Activated T-cell treated with anti-CD3 and anti-CD28 coated beads, Interleukin-2, amount 50 U/mL, for 24 hours (primary cell): ENCODE measurements at places on chromosomes 1 and 21.

DNA sequence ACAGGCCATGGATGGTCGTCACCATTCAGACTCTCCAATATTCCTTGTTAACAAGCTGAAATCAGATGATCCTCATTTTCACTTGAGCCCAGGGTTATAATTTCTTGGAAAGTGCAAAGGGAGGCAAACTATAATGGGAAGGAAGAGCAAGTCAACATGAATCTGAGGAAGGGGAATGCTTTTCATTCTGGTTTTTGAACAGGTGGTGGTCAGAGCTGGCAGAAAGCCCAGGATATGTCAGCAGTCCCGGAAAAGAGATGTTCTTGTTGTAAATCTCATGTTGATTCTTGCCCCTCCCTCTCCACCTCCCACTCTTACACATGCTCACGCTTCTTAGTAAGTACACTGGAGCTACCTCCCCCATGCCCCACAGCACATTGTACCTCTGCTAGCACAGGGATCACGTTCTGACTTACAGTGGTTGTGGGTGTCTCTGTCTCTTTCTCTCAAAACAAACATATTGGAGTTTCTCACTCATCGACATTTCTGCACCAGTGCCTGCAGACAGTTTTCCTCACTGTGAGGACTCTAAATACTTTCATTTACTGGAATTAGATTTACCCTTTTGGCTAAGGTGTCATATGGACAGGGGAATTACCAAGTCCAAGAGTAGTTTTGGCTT, 77.6 kb downstream of the XCL2 start:
- DNase-seq = peak; percentile 54

DNA sequence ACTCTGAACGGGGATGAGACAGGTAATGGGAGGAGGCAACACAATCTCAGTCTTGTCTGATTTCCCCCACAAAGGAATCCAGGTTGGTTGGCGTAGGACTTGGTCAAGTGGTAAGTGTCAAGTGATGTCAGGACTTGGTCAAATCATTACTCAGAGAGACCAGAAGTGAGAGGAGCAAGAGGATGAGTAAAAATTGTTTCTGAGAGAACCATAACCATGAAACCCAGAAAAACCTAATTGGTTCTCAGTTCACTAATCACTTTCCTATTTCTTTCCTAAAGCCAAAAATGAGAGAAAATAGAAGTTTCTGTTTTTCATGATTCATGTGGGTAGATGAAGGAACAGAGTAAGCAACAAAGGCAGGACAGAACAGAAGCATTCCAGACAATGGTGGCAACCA, 5.0 kb downstream of the PHC2 start:
- no peak for DNase-seq

- DNase-seq = no peak
Observed at GRCh38 chr1:244405856-244406255, 45.9 kb downstream of the ADSS2 start.

DNA sequence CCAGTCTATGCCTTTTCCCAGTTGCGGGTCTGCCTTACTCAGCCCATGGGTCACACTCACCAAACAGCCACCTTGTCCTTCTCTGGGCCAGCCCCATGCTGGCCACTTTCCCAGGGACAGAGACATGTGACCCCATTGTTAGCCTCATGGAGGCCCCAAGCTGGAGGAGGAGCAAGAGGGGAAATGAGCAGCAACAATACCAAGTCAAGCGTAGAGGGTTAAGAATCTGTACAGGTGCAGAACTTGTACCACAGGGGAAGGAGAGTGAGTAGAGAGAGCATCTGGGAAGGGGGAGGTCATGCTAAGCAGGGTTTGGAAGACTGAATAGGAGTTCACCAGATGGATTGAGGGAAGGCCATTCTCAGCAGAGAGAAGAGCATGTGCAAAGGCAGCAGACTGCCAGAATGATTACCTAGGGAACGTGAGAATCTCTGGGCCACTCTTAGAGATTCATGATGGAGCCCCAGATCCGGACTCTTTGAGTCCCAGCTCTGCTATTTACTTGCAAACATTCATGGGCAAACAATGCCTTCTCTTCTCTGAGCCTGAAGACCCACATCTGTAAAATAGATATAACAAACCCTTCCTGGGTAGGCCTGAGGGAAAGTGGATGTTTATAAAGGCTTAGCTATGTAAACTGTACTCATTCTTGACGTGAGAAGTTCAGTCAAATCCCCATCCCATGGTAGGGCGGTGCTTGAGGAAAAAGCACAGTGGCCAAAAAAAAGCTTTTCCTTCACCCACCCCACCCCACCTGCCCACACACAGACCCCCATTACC, 2.8 kb upstream of the SLC2A1 start:
- no peak for DNase-seq

GRCh38 chr1:14479865-14480264, 118.6 kb upstream of the KAZN start:
- no peak for DNase-seq

- no peak for DNase-seq
Observed at GRCh38 chr1:97599447-97599846, 321.4 kb downstream of the DPYD start.

DNA sequence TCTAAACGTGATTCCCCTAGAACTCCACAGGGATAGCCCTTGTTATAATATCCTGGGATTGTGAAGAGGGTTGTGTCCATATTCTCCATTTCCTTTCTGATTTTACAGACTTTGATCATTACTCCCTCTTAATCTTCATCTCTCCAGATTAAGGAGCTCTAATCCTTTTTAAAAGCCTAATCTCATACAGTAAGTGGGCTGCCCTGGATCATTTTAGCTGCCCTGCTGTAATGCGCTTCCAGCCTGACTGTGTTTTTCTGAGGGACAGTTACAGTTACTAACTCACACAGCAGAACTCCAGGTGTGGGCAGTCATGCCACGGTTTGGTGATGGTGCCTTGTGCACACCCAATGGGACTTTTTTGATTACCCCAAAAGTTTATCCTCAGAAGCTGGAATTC, 33.5 kb downstream of the PROX1 start:
- DNase-seq = no peak

DNA sequence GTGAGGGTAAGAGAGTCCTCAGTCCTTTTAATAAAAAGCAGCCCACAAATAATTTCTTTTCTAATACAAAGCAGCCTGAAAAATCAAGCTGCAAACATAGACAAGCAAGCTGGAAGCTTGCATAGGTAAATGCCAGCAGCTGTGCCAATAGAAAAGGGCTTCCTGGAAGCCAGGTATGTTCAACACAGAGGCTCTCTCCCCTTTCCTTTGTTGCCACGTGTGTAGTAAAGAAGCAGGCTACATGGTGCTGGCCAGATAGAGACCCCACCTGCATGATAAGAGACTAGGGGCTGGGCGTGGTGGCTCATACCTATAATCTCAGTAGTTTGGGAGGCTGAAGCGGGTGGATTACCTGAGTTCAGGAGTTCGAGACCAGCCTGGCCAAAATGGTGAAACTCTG, 50.1 kb upstream of the ERRFI1 start:
- DNase-seq = no peak

DNA sequence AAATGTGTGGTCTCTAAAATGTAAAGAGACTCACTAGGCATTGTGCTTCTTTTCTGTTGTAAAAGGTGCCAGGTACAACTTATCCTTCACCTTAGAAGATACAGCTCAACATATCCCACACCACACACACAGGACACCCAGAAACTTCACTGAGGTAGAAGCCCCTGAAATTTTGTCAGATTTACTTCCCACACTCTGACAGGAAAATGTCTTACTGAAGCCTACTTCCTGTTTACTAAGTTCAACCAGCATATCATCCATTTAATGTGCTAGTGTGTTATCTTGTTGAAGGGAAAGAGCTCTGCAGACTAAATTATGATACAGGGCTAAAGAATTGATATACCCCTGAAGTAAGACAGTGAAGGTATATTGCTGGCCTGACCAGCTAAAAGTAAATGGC, 39.9 kb upstream of the INSL5 start:
- no peak for DNase-seq

DNA sequence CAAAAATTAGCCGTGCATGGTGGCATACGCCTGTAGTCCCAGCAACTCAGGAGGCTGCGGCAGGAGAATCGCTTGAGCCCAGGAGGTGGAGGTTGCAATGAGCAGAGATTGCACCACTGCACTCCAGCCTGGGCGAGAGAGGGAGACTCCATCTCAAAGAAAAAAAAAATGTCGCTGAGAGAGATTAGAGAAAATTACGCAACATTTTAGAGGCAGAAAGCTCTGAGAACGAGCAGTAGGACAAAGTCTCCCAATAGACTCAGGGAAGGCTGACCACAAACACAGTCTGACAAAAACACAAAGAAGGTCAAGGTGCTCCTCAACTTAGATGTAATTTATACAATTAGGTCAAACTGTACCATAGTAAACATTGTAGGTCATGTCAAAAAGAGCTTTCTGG, 367.6 kb upstream of the ZRANB2 start:
- no peak for DNase-seq

- DNase-seq = no peak
Observed at GRCh38 chr1:28417926-28418637, 48.5 kb downstream of the PHACTR4 start.

- no peak for DNase-seq
Observed at GRCh38 chr1:70051926-70052325, 153.5 kb downstream of the LRRC40 start.

DNA sequence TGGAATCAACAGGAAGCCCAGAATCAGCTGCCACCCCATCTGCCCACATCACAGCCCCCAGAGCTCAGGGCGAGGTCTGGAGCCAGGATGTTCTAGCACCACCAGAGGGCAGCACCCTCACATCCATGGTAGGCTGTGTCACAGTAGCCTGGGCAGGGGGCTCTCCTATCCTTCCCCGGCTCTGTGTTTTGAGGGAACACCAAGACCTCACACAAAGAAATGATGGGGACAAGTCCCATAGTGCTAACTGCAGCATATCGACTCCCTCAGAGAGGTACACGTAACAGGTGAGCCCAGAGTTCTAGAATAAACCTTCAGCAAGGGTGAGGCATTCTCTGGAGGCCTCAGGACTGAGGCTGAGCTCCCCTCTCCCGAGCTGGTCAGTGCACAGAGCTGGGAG, 2.3 kb upstream of the KCNC4 start:
- peak; percentile 85 for DNase-seq

GRCh38 chr1:96633695-96634094, 87.9 kb upstream of the PTBP2 start:
- DNase-seq = no peak

DNA sequence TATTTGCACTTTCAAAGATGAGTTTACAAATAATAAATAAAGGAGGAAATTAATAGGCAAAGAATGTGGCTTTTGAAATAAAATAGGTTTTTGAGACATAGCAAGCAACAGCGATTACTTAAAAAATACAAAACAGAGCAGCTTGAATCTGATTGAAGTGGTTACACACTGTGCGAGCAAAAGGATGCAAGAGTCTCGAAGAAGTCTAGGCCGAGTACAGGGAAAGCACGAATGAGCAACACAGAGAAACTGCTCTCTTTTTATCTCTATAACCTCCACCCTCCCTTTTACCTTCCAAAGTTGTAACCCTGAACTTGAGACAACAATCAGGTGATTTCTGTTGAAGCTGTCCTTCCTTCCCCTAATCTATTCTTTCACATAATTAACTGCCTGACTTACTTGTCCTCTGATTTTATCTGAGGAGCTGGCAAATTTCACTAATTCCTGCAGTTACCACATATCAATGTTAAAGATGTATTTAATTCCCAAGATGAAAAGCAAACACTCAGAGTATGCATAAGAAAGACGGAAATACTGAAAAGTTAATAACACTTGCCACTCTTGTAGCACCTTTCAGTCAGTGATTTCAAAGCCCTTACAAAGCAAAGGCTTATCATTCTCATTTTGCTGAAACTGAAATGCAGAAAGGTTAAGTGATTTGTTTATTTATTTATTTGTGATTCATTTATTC, 1030.1 kb downstream of the ADGRL2 start:
- no peak for DNase-seq

- no peak for DNase-seq
Observed at GRCh38 chr1:198892065-198892464, 253.2 kb downstream of the PTPRC start.

DNA sequence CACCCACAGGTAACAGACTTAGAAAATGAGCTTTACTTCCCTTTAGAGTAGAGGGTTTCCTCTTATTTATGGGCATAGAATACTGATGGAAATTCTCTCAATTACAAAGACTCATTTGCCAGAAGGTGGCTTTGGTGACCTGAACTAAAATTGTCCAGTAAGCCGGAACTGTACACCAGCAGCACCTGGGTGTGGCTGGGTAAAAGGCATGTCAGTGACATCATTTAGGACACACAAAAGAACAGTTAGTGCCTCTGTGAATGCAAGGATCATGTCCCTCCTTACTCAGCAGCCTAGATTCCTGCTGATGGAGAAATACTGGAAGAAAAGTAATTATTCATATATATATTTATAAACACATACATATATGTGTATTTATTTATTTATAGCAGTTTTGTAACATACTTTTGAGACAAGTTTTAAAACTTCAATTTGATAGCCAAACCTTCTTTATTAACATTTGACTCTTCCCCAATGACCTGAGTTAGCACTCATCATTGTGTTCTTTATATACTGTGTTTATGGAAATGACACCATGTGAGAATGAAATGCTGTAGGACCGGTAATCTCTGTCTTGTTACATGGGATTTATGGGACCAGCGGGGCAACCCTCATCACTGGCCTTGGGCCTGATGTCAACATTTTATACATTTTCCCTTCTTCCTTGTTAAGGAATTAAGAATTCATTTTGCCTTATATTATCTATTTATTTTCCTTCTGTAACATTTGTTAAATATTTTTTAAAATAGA, 274.4 kb downstream of the BRINP2 start:
- DNase-seq = no peak

GRCh38 chr1:14778898-14779865, 180.7 kb downstream of the KAZN start:
- peak; percentile 47 for DNase-seq

DNA sequence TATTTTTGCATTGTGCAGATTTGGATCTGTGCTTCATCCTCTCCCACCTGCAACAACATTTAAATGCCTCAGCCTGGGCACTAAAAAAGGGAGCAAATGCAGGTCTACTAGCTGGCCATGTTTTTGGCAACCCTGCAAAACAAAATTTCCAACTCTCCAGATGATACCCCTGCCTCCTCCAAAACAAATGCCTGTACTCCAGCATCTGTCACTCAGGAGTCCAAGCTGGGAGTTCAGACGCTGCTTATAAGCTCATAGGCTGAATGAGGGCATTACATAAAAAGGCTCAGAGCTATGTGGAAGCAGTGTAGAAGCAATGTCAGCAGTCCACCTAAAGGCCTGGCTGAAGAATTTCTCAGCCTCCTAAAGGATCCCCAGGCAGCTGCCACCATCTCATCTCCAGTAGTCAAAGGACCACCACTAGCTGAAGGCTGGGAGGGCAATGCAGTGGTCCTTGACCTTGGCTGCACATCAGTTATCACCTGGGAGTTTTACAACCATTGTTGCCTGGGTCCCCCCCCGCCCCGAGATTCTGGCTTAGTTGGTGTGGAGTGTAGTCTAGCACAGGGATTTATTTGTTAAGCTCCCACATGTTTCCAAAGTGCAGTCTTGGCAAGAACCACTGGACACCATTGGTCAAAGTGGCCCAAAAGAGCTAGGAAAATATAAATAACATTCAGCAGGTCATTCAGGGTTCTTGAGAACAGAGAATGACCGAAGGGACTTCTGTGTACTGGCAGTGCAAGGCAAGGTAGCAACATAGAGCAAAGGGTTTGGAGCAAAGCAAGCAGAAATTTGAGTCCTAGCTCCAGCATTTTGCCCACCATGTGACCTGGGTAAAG, 57.2 kb downstream of the ITPKB start:
- DNase-seq = peak; percentile 21
